Effector memory CD4-positive, alpha-beta T cell (primary cell): ENCODE measurements at places on chromosomes 6 and 20.
A peak's percentile ranks its signal among the peaks of the same experiment; 100 is the strongest.

- DNase-seq = no peak
Measured at GRCh38 chr6:107727096-107727757, 96.9 kb downstream of the SCML4 start.

DNA sequence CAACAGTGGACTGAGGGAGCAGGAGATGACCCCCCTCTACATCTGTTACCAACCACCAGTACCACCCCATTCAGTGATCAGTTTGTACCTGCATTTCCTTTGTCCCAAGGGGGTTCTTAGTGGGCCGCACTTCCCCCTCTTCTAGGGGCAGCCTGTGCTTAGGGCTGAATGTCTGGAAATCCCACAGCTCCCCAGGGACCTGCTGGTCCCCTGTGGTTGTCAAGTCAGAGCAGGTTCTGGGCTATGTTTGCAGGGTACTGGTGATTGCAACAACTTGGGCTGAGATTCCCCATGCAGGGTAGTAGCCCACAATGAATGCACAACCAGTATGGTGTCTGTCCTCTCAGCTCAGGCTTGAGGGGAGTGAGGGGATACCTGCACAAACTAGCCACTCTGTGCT lies 39.7 kb upstream of the COL10A1 start:
- no peak for DNase-seq

DNA sequence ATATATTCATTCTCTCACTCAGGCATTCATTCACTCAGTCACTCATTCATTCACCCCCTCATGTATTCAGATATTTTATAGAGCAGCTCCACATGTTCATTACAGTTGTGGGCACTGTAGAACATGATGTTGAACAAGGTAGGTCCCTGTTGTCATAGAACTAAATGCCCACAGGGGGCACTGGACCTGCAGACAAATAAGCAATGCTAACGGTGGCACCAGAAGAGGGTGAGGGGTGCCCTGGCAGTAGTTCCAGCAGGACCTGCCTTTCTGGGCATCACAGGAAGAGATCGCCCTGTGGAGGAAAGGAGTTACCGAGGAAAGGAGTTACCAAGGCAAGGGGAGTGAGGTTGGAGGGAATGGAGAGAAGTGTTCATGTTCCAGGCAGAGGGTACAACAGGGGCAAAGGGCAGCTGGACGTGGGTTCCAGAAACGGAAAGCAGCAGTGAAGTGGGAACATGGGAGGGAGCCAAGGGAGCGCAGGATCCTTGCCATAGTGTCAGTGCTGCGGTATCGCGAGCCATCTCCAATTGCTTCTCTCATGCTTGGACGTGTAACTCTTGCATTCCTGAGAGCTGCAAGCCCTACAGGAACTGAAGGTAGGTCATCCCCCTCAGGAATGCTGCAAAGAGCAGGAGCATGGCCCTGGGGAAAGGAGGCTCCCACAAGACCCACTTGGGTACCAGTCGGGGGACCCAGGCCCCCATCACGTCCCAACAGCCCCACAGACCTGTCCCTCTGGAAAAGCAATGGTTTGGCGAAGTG lies 128.2 kb downstream of the EDN3 start:
- DNase-seq = no peak

GRCh38 chr6:113103634-113104361 lies 753.3 kb upstream of the MARCKS start:
- no peak for DNase-seq

- DNase-seq = no peak
Measured at GRCh38 chr6:73942592-73943186, 246.7 kb downstream of the CD109 start.

- no peak for DNase-seq
Measured at GRCh38 chr20:17024513-17025119, 202.2 kb upstream of the PCSK2 start.

DNA sequence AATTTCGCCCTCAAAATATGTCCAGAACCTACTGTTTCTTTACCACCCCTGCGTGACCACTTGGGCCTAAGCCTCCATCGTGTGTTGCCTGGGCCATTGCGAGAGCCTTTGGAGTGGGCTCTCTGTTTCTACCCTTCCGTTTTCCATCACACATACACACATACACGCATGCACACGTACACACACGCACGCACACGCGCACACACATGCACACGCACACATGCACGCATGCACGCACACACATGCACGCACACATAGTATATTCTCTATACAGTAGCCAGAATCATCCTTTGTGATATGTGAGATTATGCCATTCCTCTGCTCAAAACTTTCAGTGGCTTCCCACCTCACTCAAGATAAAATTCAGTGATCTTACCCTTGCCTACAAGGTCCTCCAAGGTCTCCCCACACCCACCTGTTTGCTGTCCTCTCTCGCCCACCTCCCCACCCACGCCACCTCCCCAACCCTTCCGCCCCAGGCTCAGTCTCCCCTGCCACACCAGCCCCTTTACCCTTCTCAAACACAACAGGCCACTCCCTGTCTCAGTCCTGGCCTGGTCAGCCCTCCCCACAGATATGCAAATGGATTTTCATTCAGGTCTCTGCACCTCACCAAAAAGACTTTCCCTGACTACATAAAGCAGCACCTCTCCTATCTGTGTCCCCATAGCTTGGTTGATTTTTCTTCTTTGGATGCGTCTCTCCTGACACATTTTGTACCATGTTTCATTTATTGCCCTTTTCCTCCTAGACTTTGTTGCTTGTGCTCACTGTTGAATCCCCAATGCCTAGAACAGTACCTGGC lies 559.6 kb downstream of the CD83 start:
- DNase-seq = no peak

GRCh38 chr6:26272171-26272637 lies 92.8 kb upstream of the BTN3A2 start:
- peak; percentile 43 for DNase-seq

DNA sequence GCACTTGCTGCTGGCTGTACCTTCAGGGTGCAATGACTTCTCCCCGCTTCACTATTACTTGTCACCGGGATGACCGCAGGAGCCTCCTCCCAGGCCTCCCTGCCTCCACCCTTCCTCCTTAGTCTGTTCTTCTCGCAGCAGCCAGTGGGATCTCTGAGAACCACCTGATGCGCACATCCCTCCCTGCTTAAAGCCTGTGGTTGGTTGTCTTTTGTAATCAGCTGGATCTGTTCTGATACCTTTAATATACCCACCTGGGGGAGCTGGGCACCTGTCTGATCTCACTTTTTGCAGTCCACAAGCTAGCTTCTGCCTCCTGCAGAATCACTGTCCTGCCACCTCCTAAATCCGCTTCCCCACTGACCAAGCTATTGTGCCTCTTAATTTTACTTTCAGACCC lies 34.6 kb downstream of the TOX2 start:
- no peak for DNase-seq

GRCh38 chr20:35487479-35487878 lies 32.1 kb downstream of the CEP250 start:
- DNase-seq = no peak

GRCh38 chr6:169092375-169092774 lies 161.3 kb downstream of the THBS2 start:
- DNase-seq = no peak

- DNase-seq = no peak
Measured at GRCh38 chr20:24917797-24918578, 31.1 kb upstream of the CST7 start.

DNA sequence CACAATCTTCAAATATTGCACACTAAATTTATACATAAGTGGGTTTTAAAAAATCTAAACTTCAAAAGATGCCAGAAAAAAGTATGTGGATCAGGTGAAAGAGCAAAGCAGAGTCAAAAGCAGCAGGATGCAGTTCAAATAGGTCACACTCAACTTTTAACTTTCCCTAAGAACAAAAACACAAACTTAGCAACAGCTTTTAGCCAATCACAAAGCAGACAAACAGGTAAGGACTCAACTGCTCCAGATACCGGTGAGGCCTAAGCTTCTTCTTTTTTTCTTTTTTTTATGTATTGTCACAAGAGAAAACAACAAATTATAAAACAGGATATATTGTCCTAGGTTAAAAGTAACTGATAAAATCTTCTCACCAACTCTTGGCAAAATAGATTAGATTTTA lies 74.7 kb downstream of the SESN1 start:
- DNase-seq = no peak

DNA sequence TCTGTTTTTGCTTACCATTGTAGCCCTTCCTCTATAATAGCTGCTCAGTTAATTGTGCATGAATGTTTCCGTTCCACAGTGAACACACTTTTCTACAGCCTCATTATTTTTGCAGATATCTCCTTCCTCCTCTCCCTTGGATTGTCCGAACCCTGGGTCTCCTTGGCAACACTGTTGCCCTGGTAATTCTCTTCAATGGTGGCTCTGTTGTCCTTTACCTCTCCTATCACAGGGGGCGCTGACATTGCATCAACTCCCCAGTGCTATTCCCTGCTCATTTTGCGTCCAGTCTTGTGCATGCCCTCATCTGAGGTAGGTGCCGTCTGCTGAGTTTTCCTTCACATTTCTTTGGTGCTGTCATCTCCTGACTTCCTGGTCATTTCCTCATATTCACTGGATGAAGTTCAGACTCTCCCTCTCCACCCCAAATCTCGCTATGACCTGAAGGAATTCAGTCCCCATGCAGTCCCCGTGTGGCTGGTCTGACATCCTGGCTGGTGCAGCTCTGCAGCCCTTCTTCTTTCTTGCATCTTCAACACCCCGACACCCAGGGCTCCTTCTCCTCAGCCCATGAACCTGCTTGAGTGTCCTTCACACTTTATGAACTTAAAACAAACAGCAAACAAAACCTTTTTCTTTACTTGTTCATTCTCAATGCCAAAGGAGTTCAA lies 21.1 kb downstream of the PHACTR2 start:
- no peak for DNase-seq

DNA sequence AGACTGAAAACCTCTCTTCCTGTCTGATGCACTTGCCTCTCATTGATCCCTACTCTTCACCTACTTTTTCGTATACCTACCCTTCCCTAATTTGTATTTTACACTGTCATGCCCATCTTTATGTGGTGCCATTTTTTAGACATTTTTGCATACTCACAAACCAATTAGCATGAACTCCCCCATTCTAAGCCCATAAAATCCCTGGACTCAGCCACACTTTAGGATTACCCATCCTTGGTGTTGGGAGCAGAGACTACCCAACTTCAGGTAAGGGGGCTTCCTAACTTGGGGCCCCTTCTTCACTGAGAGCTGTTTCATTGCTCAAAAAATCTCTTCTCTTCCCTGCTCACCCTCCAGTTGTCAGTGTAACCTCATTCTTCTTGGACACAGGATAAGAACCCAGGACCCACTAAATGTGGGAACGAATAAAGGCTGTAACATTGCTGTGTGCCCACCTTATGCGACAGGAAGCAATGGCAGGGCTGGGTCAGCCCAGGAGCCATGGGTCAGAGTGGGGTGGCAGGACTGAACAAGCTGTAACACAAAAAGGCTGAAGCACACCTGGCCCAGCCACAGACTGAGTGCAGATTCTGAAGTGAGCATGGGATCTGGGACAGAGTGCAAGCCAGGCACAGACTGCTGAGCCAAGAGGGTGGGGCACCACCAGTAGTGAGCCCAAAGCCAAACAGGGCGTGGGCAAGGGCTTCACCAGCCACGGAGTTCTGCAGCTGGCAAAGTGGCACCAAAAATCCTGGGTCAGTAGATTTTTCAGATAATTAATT lies 789.1 kb upstream of the HS3ST5 start:
- no peak for DNase-seq

- DNase-seq = no peak
Measured at GRCh38 chr20:46752728-46753127, 43.3 kb downstream of the SLC2A10 start.

DNA sequence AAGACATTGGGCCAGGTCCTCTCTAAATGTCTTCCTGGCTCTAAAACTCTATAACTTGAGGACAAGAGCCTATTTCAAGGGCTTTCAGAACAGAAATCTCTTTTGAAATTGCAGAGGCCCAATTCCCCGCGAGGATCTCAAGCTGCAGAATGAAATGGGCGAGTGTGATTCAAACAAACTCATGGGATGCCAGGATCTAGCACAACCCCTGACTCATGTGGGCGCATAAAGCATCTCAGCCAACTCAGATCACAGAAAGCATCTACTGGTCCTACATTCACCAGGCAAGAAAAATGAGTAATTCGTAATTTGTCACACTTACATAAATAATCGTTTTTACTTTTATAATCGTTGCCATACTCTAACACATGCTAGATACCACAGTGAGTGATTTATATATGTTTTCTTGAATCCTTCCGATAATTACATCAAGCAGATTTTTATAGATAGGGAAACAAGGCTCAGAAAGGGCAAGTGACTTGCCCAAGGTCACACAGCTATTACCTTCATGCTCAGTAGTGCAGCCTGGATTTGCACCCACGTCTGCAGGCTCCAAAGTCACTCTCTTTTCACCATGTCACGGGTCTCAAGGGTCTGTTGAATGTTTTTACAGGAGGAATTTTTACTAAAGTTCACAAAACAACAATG lies 26.2 kb downstream of the FOXF2 start:
- DNase-seq = no peak

DNA sequence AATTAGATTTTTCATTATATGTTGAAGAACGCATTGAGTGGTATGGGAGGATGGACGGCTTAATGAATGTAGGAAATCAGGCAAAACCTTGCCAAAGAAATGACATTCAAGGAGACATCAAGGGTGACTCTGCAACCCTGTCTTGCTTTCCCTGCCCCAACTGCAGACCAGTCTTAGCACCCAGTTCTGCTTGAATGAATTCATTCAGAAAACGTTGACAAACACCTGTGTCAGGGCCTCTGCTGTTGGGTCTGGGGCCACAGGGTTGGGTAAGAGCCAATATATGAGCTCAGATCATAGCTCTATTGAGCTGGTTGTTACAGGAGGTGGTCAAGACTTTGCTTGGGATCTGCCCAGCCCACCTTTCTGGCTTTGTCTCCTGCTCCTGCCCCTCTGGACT lies 7.7 kb upstream of the ASXL1 start:
- DNase-seq = no peak

- DNase-seq = no peak
Measured at GRCh38 chr6:52554684-52555280, 22.1 kb downstream of the TRAM2 start.

- DNase-seq = no peak
Measured at GRCh38 chr6:7750197-7750596, 24.3 kb downstream of the BMP6 start.
